Omental fat pad (tissue), 4 donors: ENCODE measurements at places on chromosomes 2 and 18.

DNA sequence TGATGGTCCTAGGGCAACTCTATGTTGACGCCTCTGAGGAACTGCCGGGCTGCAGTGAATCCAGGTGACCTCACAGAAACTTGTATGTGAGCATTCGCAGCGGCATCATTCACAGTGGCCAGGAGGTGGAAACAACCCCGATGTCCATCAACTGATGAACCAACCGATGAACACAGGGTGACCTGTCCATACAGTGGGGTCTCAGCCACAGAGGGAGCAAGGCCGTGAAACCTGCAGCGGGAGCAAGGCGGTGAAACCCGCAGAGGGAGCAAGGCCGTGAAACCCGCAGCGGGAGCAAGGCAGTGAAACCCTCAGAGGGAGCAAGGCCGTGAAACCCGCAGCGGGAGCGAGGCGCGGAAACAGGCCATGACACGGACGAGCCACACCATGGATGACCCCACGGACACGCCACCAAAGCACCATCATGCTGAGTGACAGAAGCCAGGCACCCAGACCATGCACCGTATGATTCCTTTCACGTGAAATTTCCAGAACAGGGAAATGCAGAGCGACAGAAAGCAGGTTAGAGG, 63.0 kb downstream of the PARD6G start:
- DNase-seq = no peak

GRCh38 chr2:217706095-217706494, 296.7 kb downstream of the TNS1 start:
- DNase-seq = no peak

GRCh38 chr2:3617198-3617890, 22.4 kb downstream of the COLEC11 start:
- DNase-seq = no peak

DNA sequence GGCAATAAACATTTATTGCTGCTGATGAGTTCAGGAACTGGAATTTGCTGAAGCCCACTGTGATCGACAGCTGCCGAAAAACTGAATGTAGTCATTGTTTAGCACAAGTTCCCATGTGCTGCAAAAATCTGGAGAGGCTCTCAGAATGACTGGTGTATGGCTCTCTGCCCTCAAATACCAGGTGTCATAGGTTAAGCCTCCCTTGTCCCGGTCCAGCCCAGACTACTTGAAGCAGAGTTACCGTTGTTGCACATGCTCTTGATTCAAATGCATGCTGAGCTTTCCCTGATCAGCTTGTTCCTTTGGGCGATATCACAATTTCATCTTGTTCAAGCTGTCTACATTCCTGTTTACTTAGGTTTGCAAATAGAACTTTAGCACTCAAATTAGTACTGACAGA, 625.2 kb downstream of the CPS1 start:
- no peak for DNase-seq

GRCh38 chr18:59994357-59994756, 94.6 kb downstream of the PMAIP1 start:
- no peak for DNase-seq

DNA sequence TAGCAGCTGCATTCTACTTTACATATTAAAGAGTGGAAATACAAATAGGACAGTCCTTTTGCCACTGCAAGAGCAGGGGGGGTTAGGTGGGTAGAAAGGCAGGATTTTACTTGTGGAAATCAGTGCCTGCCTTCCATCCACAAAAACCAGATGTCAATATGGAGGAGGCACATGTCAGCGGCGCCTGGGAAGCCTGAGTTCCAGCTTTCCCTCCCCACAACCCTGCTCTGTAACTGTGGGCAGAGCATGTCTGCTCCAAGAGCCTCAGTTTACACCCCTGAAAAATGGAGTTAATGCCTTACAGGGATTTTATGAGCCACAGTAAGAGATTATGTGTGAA, 32.9 kb downstream of the STEAP3 start:
- DNase-seq = no peak

DNA sequence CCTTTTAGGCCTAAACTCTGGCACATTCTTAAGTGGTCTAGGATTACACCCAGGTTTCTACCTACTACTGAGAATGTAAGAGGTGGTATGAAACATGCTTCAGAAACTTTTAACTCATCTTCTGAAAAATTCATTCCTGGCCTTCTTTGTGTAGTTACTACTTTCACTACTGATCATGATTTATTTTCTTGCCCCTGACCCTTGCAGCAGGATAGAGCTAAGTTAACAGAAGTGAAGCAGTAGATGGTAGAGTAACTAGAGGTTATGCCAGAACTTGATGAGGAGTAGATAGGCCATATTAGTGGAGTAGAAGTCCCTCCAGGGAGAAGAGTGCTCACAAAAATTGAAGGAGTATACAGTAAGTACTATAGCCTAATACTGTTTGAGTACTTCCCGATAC, 75.5 kb upstream of the MSTN start:
- DNase-seq = no peak

DNA sequence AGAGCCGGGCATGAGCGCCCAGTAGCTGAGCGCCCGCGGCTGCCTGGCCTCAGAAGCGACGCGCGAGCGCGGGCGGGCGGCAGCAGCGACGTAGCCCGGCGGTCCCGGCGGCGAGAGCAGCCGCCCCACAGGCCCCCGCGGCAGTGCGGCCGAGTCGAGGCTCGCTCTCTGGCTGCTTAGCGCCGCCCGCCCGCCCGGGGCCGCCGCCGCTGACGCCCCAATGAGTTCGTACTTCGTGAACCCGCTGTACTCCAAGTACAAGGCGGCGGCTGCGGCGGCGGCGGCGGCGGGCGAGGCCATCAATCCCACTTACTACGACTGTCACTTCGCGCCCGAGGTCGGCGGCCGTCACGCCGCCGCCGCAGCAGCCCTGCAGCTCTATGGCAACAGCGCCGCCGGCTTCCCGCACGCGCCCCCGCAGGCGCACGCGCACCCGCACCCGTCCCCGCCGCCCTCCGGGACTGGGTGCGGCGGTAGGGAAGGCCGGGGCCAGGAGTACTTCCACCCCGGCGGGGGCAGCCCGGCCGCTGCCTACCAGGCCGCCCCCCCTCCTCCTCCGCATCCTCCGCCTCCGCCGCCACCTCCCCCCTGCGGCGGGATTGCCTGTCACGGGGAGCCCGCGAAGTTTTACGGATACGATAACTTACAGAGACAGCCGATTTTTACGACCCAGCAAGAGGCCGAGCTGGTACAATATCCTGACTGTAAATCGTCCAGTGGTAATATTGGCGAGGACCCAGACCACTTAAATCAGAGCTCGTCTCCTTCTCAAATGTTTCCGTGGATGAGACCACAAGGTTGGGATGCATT, 847 bp downstream of the HOXD8 start:
- no peak for DNase-seq

DNA sequence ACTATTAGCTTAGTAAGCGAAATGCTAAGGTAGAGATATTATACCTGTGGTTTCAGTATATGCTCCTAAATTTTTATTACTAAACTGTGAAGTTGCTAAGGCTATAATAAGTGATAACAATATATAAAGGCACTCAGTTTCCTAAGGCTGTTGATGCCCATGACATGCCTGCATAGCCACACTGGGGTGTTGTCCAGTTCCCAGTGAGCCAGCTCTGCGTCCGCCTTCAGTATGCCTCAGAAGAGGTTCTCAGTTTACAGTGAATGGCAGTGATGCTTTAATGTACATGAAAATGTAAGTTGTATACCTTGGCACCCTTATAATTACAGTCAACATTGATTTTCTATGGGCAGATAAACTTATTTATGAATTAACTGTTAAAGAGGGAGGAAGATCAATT, 7.2 kb downstream of the FHOD3 start:
- no peak for DNase-seq

DNA sequence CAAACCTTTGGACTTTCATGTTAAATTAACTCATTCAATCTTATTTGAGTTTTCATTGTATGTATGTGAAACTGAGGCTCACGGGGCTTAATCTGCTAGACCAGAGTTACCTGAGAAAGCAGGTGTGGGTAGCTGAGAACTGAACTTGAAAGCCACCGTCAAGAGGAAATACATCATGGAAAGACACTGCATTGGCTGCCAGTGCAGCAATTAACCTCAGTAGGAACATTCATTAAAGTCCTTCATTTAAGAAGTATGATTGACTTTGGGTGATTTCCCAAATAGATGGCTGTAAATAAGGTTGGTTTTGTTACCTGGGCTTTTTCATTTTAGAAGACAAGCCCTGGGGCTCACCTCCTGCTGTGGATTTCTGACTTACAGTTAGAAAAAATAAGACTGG, 36.5 kb upstream of the MGAT5 start:
- DNase-seq = no peak

- no peak for DNase-seq
Observed at GRCh38 chr2:64192125-64192479, 47.9 kb upstream of the PELI1 start.

DNA sequence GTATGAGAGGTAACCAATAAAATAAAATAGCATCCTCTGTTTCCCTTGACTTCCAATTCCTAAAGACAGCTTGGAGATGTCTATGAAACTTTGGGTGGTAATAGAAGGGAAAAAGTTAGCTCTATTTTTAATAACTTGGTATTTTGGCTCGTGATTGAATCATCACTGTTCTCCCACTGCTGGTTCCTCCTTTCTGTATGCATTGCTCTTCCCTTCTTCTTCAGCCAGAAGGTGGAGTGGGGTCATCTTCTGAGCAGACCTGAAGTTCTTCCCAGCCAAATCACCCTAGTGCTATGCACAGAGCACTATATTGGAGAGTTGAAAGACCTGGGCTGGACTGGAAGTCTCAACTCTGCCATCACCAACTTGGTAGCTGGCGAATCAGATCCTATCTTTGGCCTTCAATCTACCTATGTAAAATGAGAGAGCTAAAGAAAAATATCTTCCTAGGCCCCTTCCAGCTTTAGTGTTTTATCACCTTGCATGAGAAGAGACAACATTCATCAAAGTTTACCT, 54.1 kb downstream of the CPO start:
- no peak for DNase-seq

- no peak for DNase-seq
Observed at GRCh38 chr2:69969126-69969983, 7.9 kb upstream of the ASPRV1 start.

DNA sequence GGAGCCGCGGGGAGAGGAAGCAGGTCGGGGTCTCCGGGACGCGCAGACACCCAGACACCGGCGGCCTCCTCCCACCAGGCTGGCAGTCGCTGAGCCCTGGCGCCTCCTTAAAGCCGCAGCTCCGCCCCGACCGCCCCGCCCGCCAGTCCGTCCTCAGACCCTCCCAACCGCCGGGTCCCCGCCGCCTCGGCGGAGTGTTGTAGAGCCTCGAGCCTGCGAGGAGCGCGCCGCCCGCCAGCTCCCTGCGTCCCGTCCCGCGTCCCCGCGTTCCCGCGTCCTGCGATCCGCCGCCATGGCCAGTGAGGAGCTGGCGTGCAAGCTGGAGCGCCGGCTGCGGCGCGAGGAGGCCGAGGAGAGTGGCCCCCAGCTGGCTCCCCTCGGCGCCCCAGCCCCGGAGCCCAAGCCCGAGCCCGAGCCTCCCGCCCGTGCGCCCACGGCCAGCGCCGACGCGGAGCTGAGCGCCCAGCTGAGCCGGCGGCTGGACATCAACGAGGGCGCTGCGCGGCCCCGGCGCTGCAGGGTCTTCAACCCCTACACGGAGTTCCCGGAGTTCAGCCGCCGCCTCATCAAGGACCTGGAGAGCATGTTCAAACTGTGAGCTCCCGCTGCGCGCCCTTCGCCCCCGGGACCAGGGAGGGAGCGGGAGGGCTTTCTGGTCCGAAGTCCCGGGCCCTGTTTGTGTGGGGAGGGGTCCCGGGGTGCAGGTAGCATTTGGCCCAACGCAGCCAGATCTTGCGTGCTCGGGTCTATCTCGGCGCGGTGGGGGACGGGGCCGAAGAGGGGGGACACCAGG, at the start of gene EFHD1:
TSS of gene EFHD1 (plus strand) at position 192 of the 793 bp plus-strand sequence. CDS start at position 293, 101 bp downstream.
- DNase-seq = peak; percentile 25

- no peak for DNase-seq
Observed at GRCh38 chr2:61414674-61415073, 56.2 kb downstream of the USP34 start.

DNA sequence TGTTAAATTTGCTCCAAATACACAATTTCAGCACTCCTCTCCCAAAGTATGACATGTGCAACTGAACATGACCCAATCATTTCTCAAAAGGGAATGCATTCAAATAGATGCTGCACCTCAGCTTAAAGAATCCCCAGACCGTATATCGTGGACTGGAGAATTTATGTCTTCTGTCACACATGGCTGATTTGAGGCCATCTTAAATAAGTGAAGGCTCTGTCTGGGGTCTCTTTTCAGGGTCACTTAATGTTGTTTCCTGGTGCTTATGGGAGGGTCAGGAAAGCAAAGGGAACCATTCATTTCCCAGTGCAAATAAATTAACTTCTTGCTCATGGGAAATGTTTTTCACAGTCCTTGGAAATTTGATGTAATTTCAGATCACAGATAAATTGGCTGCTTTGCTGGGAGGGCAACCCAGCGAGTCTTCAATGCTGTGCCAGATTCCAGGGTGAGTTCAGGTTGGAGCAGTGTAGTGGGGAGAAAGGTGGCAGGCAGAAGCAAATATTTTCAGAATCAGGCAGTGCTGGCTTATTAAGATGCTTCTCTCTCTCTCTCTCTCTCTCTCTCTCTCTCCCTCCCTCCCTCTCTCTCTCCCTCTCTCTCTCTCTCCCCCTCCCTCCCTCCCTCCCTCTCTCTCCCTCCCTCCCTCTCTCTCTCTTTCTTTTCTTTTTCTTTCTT, 34.3 kb downstream of the GATA6 start:
- no peak for DNase-seq

- no peak for DNase-seq
Observed at GRCh38 chr18:813172-814071, 1.4 kb upstream of the YES1 start.

DNA sequence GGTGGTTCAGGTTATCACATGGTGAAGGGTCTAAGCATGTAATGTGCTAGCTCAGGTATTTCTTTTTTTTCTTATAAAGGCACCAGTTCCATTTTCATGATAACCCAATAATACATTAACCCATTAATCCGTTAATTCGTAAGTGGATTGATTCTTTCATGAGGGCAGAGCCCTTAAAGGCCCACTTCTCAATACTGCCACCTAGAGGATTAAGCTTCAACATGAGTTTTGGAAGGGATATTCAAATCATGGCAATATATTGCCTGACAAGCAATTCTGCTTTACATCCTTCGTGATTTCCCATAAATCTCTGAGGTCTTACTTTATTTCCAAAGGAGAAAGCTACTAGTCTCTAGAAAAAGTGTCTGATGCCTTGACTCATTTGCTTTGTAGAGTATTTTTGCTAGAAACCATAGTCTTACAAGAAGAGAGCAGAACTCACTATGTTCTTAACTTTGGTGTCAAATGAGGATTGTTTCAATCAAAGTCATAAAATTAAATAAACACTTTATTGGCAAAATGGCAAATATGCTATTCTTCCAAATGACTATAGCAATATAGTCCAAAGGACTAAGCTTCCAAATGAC, 271.3 kb downstream of the KCNS3 start:
- DNase-seq = no peak

DNA sequence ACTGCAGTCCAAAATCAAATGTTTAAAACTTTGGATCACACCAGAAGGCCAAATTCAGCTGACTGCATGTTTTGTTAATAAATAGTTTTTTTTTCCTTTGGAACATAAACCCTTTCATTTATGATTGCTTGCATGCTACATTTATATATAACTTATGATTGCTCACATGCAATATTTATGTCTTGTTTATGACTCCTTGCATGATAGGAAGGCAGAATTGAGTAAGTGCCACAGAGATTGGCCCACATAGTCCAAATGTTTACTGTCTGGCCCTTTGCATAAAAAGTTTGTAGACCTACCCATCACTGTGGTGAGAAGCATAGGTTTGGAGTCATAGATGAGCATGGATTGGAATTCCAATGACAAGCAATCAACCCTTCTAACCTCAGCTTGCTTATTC, 30.8 kb downstream of the WDFY1 start:
- DNase-seq = no peak

GRCh38 chr2:23469142-23469540, 84.2 kb downstream of the KLHL29 start:
- DNase-seq = no peak
